ENCODE measurements at places on chromosomes 16 and 17.

DNA sequence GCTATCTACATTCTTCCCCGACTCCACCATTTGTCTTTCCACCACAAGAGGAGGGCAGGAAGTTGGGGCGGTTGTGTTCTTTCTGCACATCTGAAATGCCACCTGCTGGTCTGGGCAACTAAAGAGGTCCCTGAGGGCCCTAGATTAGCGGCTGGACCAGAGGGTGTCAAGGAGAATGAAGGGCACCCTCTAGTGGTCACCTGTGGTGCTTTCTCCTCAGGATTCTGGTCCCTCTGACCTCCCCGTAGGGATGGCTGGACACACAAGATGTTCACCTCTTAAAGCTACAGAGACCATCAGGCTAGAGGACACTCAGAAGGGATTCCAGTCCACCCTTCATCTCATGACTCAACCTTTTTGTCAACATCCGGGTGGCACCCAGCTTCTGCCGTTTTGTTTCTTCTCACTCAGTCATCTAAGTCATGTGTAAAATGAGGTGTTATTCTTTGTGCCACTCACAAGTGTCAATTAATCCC, 2.9 kb upstream of the SCIMP start:
- no peak for DNase-seq

GRCh38 chr17:61533797-61534196, 57.2 kb downstream of the NACA2 start:
- no peak for DNase-seq

GRCh38 chr16:22743401-22743800, 70.6 kb upstream of the HS3ST2 start:
- no peak for DNase-seq

DNA sequence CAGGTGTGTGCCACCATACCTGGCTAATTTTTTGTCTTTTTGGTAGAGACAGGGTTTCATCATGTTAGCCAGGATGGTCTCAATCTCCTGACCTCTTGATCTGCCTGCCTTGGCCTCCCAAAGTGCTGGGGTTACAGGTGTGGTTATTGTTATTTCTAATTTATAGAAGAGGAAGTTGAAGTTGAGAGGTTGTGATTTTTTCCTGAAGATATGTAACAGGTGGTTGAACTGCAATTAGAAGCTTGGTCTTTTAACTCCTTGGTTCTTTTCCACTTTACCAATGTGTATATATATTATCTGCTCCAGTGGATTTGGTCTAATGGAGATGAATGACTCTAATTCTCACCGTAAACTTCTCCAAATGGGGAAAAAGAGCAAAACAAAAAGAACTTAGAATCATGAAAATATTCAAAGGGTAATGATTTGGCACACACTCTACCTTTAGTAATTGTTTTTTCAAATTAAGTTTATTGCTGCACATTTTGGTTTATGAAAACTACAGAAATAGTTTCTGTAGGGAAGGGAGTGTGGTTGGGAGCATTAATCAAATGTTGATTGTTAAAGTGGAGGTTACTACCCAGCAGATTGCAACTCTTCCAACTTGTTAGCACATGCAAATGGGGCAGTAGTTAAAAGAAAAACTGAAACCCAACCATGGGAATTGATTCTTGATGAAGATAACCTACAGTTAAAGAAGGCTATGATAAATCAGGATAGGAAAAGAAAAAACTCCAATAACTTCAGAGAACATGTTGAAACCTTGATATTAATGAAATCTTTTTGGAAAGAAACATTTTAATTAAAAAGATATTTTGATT, 1.8 kb upstream of the KRT10 start:
- no peak for DNase-seq

DNA sequence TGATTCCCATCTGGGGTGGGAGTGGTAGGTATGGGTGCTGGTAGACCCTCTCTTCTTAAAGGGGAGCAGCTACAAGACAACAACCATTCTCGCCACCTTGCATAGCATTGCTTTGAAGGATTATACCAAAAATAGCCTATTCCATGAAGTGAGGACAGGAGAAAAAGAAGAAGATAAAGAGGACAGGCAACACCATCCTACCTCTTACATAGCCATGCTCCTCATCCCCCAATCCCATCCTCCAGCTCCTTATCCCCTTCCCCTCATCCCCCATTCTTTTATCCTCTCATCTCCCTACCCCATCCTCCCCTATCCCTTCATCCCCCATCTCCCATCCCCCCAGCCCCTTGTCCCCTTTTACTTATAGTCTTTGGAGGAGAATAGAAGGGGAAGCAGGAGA, 29.1 kb downstream of the CCDC182 start:
- DNase-seq: no peak

DNA sequence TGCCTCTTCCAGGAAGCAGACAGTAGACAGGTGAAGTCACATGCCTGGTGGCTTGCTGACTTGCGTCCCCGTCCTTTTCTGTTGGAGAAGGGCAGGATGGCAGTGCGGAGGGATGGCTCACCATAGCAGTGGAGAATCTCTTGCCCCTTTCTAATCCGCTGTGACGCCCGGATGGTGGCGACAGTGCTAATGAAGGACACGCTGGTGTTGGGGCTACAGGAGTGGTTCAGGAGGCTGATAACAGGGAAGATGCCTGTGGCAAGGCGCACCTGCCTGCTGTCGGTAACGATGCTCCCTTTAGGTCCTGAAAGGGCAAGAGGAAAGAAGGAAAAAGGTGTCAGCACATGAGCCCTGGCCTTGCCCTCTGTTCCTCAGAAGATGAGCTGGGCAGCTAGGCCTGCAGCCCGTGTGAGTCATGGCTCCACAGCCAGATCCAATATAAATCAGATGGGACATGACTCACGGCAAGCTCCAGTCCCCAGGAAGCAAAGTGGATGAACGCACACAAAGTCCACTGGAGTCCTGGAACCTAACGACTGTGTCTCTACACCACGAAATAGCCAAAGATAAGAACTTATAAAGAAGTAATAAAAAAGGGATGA, 25.5 kb downstream of the SERPINF1 start:
- no peak for DNase-seq

DNA sequence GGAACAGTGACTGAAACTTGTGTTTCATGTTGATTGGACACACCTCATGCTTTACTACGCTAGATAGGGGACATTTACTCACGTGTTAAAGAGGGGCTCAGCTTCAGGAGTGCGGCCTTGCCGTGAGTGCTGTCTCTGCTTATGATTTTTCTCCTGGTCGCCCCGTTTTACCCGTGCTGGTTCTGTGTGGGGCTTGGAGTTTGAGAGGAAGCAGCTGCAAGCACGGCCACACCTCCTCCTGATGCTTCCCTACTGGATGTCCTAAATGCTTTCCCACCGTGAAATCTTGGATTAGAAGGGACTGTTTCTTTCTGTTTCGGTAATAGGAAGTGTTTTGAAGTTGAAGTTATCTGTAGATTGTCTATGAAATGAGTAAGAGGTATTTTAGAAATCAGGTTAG, 54.0 kb upstream of the ZNF750 start:
- no peak for DNase-seq

DNA sequence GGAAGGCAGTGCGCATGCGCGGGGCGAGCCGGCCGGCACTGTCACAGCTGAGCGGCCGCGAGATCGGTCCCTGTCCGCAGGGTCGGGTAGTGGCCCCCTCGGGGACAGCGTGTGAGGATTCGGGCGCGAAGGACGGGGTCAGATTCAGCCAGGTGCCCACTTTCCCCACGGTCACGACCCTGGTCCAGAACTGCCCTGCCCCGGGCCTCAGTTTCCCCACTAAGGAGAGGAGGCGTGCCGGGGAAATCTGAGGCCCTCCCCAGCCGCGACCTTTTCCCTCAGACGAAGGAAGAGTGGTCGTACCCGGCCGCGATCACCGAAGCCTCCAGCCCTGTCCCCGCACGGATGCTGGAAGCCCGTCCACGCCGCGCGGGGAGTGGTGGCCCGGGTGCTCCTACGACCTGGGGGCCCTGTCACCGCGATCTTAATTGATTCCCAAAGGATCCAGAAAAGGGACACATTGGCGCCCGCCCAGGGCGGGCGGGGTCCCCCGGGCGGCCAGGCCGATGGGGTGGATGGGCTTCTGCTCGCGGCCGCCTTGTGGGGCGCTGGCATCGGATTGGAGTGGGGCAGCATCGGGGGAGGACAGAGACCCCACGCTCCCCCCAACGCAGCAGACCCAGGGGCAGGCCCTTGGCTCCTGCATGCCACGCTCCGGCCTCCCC, 57.7 kb downstream of the SRL start:
- no peak for DNase-seq

- DNase-seq: no peak
These were observed 5.0 kb upstream of the CCL4L2 start for GRCh38 chr17:36205637-36206485.

DNA sequence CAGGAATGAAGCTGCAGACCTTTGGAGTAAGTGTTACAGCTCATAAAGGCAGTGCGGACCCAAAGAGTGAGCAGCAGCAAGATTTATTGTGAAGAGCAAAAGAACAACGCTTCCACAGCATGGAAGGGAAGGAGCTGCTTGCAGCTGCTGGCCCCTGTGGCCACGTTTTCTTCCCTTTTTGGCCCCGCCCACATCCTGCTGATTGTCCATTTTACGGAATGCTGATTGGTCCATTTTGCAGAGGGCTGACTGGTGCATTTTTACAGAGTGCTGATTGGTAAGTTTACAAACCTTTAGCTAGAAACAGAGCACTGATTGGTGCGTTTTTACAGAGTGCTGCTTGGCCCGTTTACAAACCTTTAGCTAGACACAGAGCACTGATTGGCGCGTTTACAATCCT, 841.5 kb downstream of the CDH11 start:
- DNase-seq: no peak

DNA sequence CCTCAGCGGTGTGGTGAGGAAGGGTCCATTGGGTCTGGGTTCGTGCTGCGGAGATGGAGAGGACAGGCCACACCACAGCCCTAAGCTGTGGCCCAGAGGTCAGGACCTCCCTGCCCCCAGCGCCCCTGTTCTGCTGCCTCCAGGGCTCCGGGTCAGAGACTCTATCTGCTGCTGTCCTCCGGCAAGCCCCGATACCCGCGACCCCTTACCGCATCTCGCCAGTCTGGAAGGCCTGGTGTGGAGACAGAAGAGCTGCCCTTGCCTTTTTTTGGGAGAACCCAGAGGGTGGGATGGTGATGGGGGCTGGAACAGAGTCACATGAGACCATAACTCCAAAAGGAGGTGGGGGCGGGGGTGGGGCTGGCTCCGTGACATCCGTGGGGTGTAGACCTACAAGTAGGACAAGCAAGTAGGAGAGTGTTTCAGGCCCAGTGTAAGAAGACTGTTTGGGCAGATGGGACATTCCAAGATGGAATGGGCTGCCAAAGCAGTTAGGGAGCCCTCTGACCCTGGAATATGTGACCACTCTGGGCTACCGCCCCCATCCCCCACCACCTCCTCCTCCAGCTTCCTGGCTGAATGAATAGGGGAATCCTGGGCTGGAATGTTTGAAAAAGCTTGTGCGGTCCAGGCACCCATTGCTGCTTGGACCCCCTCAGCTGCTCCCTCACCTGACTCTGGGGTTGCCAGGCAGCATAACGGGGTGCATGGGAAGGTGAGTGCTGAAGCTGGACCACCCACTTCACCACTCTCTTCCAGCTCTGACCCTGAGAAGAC, 1.4 kb downstream of the XYLT2 start:
- no peak for DNase-seq

DNA sequence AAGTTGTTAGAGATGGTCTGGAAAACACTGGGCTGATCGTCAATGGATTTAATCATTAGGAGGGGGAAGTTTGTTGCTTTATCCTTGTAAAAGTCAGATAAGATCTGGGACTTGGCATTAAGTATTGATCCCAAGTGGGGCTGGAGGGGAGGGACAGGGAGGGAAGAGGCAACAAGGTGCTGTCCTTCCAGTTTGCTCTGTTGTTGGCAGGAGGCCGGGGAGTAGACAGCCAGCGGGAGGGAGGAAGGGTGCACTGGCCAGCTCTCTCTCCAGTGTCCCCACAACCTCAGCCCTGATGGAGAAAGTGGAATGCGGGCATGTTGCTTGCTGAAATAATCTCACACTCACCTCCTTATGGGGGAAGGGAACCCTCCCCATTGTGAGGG, 210.2 kb downstream of the CCDC182 start:
- no peak for DNase-seq

GRCh38 chr17:7982666-7983065, 19.7 kb upstream of the GUCY2D start:
- no peak for DNase-seq

GRCh38 chr17:81716674-81716996, 4.6 kb downstream of the SLC25A10 start:
- DNase-seq: no peak

- DNase-seq: no peak
These were observed 137.5 kb upstream of the EEF2KMT start for GRCh38 chr16:5235119-5235518.

- no peak for DNase-seq
These were observed 9.8 kb downstream of the MYO1C start for GRCh38 chr17:1482680-1483079.

- no peak for DNase-seq
These were observed 178.9 kb downstream of the C16orf95 start for GRCh38 chr16:87138316-87138715.

DNA sequence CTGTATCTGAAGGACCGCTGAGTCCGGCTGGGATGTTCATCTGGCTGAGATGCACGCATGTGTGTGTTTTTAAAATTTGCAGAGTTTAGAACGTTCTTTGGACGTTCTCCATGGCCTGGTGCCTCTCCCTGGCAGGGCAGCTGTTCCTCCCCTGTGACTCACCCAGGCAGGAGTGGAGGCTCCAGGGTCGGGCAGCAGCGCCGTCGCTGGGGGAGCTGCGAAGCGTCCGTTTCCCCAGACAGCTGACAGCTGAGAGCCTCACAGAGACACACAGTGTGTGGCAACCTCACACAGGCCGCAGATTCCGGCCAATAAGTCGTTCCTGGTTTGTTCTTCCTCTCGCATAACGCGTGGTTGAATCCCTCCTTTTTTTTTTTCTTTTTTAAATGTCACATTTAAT, 80.6 kb downstream of the OR1D5 start:
- no peak for DNase-seq

- DNase-seq: no peak
These were observed 221.6 kb upstream of the CHMP6 start for GRCh38 chr17:80769936-80770625.

DNA sequence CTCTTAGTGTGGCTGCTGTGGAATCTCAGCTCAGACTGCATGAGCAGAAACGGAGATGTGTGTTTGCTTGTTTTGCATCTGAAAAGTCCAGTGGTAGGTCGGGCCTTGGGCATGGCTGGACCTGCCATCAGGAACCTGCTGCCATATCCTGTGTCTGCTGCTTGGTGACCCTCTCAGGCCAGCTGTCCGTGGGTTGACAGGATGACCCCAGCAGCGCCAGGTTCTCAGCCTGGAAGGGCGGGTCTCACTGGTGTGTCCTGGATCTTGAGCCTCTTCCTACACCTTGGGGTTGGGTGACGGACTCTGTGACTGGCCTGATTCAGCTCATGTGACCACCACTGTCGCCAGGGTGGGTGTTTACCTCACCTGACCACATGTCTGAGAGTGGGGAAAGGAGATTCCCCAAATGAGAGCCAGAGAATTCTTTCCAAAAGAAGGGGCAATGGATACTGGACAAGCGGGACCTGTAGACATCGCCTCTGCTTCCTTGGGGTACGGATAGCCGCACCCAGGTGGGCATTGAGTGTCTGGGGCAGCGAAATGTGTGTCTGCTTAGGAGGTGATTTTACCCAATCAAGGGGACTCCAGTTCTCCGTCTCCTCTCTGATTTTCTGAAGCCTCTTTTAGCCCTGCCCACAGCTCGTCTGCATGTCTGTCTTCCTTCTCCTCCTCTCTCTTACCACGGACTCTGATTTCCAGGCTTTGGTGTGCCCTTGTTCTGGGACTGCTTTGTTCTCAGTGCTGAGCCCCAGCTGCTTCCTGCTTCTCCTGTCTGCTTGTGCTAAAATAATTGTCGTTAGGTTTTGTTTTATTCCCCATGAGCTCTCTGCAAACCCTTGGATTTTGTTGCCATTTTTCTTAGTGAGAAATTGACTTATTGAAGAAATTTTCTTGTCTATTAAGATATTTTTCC, 399.7 kb downstream of the CPPED1 start:
- no peak for DNase-seq

GRCh38 chr16:24731722-24732419, 2.4 kb downstream of the TNRC6A start:
- no peak for DNase-seq
